ENCODE measurements at places on chromosomes 6 and 20. TPM values are rescaled to one million over a fixed set of nuclear protein-coding genes. Genes with fewer than 3 reads are reported as not detected.

DNA sequence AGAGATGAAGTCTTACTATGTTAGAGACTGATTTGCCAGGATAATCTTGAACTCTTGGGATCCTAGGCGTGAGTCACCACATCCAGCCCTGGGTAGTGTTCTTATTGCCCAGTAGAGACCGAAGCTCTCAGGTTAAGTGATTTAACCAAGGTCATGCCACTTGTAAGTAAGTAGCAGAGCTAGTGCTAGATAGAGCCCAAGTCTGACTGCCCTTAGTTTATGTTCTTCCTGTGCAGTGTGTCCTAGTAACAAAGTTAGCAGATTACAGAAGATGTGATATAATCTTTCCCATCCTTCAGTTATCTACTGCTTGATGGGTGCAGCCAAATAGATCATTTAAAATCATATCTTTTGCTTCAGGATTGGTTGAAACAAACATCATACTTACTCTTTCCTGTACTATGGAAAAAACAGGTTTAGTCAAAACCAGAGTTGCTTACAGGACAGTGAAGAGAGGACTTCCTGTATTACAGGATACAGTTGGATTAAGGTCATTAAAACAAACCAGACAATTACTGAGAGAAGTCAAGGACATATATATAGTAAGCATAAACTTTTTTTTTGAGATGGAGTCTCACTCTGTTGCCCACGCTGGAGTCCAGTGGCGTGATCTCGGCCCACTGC, 9.5 kb upstream of the PABPC1L start:
- no peaks in the 10 kb centered on the region for H3K27me3 ChIP-seq
- H3K4me1 ChIP-seq = no peaks in the 10 kb centered on the region
- no peak for DNase-seq
- H3K4me3 ChIP-seq = no peak overlapping the region
- no peaks in the 10 kb centered on the region for H3K36me3 ChIP-seq

GRCh38 chr6:148842296-148843019, 95.6 kb downstream of the UST start:
- no peak overlapping the region for H3K27ac ChIP-seq
- H3K4me3 ChIP-seq = no peak overlapping the region
- DNase-seq = no peak
- no peaks in the 10 kb centered on the region for H3K36me3 ChIP-seq
- H3K27me3 ChIP-seq = no peaks in the 10 kb centered on the region
- no peaks in the 10 kb centered on the region for H3K4me1 ChIP-seq

Gene ERMARD
- total RNA-seq = 56.6 TPM

Gene RSPO4
- total RNA-seq = 2.2 TPM

Gene BPIFA1
- not detected for total RNA-seq

Gene DDO
- 0.24 TPM for total RNA-seq

Gene CPNE5
- 97.8 TPM for total RNA-seq

All from testis (tissue), 5 donors.